Left hindlimb (tissue), 1 donor: ENCODE measurements at places on chromosomes 5 and 9.

DNA sequence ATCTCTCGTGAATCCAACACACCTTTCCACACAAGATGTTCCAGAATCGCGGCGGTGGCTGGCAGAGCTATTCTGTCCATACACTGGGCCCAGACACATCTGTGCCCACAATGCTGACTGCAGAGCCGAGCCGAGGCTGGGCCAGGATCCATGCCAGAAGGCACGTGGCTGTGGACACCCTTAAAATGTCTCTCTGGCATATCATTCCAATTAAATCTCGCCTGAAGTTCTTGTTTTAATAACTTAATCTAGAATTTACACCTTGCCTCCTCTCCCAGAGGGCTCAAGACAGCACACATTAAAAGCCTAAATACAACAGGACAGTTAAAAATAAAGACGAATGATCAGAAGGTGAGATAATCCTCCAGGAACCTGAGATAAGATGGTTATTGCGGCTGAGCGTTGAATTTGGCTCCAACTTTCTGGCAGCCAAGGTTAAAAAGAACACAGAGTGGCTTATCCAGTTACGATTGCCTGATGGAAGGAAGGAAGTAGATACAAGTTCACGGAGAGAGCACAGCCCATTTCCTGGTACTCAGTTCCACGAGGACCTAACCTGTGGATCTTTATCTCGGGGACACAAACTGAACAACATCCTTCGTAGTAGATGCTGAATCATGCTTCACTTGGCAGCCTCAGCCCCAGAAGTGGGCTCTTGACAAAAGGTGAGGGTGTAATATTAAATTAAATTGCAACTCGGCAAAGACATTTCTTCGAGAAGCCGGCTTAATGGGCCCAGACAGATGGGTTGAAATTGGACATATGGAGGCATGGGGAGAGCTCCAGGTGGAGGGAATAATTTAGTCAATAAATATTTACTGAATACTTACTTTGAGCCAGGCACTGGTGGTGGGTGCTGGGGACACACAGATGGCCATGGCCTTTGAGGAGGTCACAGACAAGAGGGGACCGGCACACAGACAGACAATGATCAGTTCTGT, 86.0 kb upstream of the TBC1D2 start:
- no peak for DNase-seq

DNA sequence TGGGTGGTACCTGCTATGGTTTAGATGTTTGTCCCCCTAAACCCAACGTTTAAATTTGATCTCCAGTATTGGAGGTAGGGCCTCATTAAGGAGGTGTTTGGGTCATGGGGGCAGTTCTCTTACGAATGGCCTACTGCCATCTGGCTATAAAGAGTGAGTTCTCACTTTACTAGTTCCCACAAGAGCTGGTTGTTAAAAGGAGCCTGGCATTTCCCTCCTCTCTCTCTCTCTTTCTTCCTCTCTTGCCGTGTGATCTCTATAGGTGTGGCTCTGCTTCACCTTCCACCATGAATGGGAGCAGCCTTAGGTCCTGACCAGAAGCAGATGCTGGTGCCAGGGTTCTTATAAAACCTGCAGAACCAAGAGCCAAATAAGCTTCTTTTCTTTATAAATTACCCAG, 193.2 kb upstream of the CDH6 start:
- DNase-seq, result no peak

DNA sequence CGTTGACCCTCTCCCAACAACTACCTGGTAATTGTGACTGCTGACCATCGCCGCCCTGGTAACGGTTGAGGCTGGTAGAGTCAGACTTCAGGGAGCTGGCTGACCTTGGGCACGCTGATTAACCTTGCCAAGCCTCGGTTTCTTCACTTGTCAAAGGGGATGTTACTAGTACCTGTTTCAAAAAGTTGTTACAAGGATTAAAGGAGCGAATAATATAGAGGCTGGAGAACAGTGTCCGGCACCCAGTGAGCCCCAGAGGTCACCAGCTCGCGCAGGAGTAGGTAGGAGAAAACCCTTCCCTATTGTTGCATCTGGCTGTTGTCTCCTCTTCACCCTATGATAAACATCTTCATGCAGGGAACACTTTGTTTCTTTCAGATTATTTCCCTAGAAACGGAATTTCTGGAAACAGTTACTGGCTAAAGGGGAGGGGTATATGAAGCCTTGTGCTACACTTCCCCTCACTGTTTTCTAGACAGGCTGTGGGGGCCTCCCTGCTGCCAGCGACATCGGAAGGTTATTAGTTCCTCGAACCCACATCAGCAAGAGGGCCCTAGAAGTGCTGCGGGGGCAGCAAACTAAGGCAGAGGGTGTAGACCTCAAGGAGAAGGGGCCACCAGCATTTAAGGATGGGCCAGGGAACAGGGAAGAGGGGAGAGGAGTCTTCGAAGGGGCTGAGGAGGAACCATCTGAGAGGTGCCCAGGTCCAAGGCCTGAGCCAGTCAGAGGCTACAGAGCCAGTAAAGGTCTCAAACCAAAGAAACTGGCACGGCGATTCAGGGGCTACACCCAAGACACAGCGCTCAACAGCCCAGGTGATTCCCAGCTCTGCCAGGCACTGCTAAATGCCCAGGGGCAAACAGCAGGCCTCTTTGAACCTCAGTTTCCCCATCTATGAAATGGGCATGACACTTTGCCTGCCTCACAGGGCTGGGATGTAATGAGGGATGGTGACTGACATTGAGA, 37.6 kb downstream of the HRH2 start:
- DNase-seq, result no peak

GRCh38 chr5:123599171-123599570, 87.2 kb downstream of the CSNK1G3 start:
- no peak for DNase-seq

GRCh38 chr9:38224941-38225340, 155.9 kb upstream of the SHB start:
- no peak for DNase-seq

DNA sequence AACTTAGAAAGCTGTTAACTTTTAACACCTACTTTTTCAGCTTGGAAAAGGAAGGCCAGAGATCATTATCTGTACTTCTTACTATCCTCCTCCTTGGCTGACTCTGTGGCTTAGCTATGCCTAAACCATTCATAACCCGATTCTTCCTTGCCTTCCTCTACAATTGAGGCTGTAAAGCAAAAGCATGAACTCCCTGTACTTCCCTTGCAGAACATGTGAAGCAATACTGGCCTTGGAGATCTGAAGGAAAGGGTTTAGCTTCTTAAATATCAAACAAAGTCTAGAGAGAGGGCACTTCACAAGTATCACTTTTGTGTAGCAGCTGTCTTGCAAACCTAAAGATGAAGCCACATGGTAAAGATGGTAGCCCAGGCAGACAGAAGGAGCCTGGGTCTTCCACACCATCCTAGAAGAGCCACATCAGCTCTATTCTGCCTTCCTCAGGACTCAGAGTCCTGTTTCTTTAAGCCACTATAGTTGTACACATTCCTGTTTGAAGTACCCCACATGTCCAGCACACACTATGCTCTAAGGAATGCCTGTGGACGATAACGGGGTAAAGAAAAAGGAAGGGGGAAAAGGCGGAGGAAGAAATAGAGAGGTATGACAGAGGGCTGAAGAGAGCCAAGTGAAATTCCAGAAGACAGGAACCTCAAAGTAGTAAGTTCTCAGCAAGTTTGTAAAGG, 169.2 kb downstream of the SLIT3 start:
- DNase-seq, result no peak

DNA sequence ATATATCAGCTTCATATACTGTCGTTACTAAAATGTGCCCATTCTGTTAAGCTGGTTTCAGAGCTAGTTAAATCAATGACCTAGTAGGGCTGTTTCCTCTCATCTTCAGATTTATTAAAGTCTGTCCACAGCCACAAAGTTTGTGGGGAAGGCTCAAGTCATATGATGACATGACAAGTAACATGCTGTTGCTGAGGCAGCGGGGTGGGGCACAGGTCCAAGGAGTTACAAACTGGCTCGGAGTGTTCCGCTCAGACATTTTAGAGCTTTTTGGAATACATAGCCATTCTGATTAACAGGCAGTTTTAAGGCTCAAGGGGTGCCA, 2.7 kb upstream of the ANP32B start:
- peak; percentile 44 for DNase-seq
